ENCODE measurements at places on chromosomes 7 and 10. TPM values are rescaled to one million over a fixed set of nuclear protein-coding genes. Genes with fewer than 3 reads are reported as not detected.
A peak's percentile ranks its signal among the peaks of the same experiment; 100 is the strongest.

- no peaks in the 10 kb centered on the region for H3K36me3 ChIP-seq
- H3K27me3 ChIP-seq: no peaks in the 10 kb centered on the region
- H3K4me1 ChIP-seq: no peaks in the 10 kb centered on the region
- H3K27ac ChIP-seq: no peak overlapping the region
These were observed 45.5 kb downstream of the DPYSL4 start for GRCh38 chr10:132232023-132232951.

GRCh38 chr10:59779756-59780533 is 26.7 kb upstream of the MRLN start:
- no peaks in the 10 kb centered on the region for H3K4me1 ChIP-seq
- no peak overlapping the region for H3K4me3 ChIP-seq
- DNase-seq: no peak
- no peak overlapping the region for H3K27ac ChIP-seq
- no peaks in the 10 kb centered on the region for H3K27me3 ChIP-seq
- no peaks in the 10 kb centered on the region for H3K36me3 ChIP-seq

The TUBAL3 gene
- 0.98 TPM for total RNA-seq

The NRCAM gene
- total RNA-seq: 0.15 TPM

DNA sequence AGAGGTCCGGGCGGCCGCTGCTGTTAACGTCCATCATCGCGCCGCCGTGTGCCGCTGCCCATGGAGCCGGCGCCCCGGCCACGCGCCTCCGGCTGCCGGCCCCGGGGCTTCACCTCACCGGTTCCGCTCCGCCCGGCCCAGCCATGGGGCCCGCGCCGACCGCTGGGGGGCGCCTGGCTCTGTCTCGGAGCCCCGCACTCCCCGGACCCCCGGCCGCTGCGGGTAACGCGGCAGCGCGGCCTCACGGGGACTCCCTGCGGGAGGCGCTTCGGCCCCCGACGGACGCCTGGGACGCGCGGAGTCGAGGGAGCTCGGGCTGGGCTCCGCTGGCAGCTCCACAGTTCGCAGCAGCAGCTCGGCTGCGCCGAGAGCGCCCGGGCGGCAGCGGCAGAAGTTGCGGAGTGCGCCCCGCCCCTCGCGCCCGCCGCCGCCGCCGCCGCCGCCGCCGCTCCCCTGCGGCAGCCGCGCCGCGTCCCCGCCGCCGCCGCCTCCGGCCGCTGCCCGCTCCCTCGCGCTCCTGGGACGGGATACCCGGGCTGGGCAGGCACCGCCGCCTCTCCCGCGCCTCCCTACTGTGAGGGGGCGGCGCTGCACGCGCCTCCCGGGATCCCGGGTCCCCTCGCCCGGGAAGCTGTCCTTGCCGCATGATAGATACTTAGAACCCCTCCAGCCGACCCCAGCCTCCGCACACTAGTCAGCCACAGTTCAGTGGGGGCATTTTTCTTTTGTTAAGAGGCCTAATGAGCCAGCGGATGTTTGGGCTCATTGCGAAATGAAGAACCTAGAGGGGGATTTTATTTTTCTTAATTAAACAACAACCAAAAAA is at the start of gene HTR7:
Gene HTR7, minus strand, starts transcription at position 405 of the 826 bp plus-strand sequence. Its CDS starts 368 bp downstream, at position 37.
- H3K36me3 ChIP-seq: no peaks in the 10 kb centered on the region
- no peak for DNase-seq
- H3K4me3 ChIP-seq: peak within 1 kb of the TSS; percentile 76
- H3K27me3 ChIP-seq: no peaks in the 10 kb centered on the region
- peak within 1 kb of the TSS; percentile 95 for H3K27ac ChIP-seq

The SLC16A9 gene
- 5.9 TPM for total RNA-seq

DNA sequence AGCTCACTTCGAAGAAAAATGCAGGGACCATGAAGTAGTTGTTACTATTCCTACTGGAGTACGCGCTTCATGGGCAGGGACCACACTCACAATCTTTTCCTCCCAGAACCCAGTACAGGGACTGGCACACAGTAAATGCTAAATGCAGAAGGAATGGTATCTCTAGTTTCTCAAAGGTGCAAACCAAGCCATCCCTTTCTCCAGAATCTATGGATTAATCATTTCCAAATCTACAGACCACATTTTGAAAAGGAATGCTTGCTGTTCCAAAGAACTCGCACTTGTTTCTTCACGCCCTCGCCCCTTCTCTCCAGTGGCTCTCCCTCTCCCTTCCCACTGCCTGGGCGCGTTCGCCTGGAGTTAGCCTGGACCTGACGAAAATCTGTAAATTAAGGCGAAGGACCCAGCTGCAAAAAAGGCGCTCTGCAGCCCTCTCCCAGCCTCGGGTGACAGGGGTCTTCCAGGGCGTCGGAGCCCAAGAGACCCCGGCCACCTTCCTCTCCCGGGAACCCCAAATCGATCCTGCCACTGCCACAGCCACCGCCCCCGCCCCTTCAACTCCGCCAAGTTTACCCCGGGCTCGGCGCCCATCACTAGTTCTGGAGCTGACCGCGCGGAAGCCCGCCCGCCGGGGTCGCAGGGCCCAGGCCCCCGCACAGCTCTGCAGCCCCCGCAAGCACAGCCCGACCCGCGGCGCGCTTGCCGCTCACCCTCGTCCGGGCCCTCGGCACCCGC is 527 bp downstream of the PDIA4 start:
- H3K4me1 ChIP-seq: peaks cover 21% of the 10 kb centered on the region
- H3K36me3 ChIP-seq: no peaks in the 10 kb centered on the region
- H3K27ac ChIP-seq: peak overlapping the region; percentile 88
- H3K4me3 ChIP-seq: peak overlapping the region; percentile 98
- DNase-seq: no peak
- H3K27me3 ChIP-seq: no peaks in the 10 kb centered on the region

Measured in HCT116 (cell line).